ENCODE measurements at places on chromosomes 13 and 19. TPM values are rescaled to one million over a fixed set of nuclear protein-coding genes. Genes with fewer than 3 reads are reported as not detected.

- no peak for DNase-seq
Observed at GRCh38 chr13:48977286-48977625, 1.5 kb downstream of the FNDC3A start.

- DNase-seq = peak; percentile 67
Observed at GRCh38 chr13:94433055-94433961, 46.2 kb downstream of the DCT start.

GRCh38 chr13:90498096-90498495, 849.4 kb upstream of the MIR17HG start:
- DNase-seq = no peak

GRCh38 chr13:72181661-72182060, 314.7 kb upstream of the DACH1 start:
- DNase-seq = no peak

DNA sequence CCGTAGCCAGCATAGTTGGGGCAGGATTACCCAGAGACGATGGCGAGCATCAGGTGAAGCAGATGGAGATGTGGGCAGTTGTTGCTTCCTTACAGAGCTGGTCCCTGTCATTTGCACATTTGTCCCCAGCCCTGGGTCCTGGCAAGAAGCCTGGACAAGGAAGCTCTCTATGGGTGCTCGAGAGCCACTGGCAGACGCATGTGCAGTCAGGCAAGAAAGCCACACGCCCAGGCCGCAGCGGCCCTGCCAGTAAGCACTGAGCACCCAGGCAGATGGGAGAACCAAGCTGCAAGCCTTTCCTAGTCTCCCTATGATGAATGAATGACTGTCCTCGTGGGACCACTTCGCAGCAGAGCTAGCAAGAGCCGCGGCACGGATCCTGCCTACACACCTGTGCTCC, 182.8 kb downstream of the FOXO1 start:
- no peak for DNase-seq

Gene YJEFN3
- total RNA-seq = 6.5 TPM

Gene PODNL1
- not detected for total RNA-seq

Gene TPP2
- 54.7 TPM for total RNA-seq

Gene TMEM38A
- 0.83 TPM for total RNA-seq
